ENCODE measurements at places on chromosomes 16 and 17.
A peak's percentile ranks its signal among the peaks of the same experiment; 100 is the strongest.

DNA sequence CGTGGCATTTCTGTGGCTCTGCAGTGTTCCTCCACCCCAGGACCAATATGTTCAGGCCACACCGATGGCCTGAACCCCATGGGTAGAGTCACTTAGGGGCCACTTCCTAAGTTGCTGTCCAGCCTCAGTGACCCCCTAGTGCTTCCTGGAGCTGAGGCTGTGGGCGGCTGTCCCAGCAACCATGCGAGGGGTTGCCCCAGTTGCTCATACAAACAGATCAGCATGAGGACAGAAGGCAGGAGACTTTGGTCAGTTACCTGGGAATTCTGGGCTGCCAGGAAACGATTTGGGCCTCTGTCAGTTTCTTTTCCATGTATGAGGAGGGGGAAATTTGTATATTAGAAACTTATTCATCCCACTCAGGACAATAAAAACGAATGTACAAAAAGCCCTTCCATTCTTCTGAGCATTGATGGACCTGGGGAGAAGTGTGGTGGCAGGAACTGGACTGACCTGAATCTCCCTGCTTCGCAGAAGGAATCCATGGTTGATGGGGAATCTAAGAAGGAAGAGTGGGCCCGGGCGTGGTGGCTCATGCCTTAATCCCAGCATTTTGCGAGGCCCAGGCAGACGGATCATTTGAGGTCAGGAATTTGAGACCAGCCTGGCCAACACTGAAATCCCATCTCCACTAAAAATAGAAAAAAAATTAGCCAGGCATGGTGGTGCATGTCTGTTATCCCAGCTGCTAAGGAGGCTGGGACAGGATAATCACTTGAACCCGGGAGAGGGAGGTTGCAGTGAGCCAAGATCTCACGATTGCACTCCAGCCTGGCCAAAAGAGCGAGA, 4.9 kb upstream of the IL32 start:
- DNase-seq = no peak

DNA sequence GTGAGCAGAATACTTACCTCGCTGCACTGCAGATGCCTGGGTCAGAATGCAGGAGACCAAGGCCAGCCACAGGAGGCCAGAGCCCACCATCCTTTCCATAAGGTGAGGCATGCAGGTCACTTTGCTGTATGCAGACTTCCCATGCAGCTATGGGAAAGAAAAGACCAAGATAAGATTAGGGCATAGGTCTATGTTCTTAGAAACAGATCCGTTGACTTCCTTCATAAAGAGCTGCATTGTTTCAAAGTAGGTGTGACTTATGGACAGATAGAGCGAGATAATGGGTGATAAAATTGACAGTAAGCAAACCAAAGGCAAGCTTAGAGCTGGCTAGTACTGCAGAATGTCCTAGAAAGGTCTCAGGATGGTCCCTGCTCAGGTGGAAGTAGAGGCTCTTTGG, 992 bp downstream of the GP2 start:
- no peak for DNase-seq

DNA sequence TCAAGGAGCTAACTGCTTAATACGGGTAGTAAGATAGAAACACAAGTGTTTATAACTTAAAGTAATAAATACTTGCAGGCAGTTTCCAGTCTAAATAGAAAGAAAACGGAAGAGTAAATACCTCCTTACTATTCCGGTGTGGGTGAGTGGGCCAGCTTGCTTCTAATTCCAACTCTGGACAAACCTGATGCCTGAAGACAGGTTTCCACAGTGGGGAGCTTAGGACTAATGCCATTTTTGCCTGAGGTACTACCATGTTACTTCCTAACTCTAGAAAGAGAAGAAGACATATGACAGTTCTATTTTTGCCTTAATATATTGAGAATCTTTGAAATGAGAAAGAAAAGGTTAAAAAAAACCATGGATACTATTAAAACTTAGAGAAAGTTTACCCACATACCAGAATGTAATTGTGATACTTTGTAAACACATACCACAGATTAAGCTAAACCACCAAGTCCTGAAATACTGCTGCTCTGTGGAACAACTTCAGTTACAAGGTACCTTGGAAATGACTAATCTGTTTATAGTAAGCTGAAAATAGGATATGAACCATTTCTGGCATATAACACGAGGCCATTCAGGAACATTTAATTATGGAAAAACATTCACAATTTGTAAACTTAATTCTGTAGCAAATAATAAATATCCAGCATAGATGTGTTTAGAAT, 70.2 kb downstream of the ZZEF1 start:
- DNase-seq = no peak

- no peak for DNase-seq
Measured at GRCh38 chr17:32019228-32019627, 12.0 kb downstream of the LRRC37B start.

DNA sequence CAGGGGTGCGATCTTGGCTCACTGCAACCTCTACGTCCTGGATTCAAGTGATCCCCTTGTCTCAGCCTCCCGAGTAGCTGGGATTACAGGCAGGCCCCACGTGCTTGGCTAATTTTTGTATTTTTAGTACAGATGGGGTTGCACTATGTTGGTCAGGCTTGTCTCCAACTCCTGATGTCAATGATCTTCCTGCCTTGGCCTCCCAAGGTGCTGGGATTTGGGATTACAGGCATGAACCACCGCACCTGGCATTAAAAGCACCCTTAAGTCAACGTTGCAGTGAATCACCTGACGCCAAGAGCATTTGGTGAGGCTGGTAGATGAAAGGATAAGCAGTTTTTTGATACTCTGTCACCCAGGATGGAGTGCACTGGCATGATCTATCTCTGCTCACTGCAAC, 59.0 kb downstream of the NDE1 start:
- no peak for DNase-seq

- DNase-seq = no peak
Measured at GRCh38 chr16:24908716-24909115, 63.0 kb downstream of the SLC5A11 start.

DNA sequence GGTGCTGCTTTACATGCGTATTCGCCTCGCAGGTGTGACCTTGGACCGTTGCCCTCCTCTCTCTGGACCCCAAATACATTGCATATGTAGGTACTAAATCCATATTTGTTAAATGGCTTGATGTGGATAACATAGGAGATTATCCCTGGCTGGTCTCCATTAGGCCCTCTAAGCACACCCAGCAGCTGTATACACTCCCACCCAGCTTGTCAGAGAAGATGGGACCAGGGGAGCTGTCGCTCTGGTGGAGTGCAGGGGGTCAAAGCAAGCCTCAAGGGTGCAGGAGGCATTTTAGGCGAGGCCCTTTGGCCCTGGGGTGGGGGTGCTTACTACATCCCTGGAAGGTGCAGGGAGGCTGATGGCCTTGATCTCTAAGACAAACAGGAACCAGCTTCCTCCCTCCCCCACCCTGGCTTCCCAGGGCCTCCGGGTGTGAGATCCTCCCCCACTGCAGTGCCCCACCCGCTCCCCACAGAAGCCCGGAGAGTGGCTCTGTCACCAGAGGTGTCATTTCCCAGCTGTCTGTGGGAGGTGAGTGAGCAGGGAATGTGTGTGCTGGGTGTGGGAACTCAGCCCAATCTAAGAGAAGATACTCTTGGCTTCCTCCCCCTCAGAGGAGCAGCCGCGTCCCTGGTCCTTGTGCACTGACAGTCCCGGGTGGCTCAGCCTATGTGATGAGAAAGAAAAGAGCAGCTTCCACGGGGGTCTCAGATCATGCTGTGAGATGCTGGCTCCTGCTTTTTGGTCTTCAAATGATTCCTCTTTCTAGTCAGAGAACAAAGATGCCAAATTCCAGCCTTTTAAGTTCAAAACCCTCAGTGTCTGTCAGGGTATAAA, 1.4 kb upstream of the VAMP2 start:
- no peak for DNase-seq

GRCh38 chr17:57918017-57918895, 37.0 kb downstream of the CUEDC1 start:
- no peak for DNase-seq

DNA sequence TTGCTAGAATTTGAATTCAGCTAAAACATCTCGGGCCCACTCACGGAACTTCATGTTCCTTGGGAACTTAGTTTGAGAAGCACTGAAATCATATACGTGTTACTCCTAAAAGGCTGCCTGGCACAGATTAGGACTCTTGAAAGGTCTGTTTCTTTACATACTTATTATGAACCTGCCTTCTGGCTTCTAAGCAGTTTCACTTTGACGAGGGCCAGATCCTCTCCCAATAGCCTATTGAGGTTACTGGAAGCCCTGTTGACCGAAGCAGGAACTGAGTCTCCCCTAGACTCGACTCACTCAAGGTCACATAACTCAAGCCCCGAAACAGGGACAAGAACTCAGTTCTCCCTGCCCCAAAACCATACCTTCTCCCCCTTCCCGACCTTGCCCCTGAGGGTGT, 121.9 kb upstream of the PLCG2 start:
- DNase-seq = no peak

DNA sequence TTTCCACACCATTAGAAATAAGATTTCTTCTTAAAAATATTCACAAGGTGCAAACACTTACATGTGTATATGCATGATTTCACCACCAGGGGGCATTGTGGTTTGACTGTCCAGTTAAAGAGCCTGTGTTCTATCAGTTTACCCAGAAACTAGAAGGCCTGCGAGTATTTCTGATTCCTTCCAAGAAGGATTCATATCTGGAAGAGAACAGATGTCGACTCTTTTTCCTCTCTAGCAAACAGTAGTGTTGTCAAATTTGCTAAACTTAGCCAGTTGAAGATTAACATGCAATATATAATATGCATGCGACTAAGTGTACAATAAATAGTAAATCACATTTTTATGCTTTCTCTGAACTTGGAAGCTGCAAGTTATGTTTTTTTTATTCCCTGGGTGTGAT, 404.1 kb downstream of the WWOX start:
- peak; percentile 23 for DNase-seq

- DNase-seq = no peak
Measured at GRCh38 chr17:9875441-9875840, 29.6 kb downstream of the RCVRN start.

GRCh38 chr16:24349320-24349719, 93.2 kb downstream of the CACNG3 start:
- DNase-seq = no peak

DNA sequence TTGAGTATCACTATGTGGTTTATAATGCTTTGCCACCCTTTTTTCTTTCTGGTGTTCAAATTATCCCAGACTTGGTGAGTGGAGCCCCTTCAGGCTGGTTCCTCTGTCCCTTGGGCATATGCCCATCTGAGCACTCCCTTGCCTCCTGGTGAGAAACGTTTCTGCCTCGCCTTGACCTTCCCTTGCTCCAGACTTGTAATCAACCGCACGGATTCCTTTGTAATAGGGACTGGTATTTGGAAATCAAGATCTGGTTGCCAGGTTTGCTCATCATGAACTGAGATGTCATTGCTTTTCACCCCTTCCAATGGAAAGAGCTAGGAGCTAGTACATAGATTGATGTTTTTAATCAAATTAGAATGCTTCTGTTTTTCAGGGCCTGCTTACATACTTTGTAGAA, 43.7 kb downstream of the SEC14L1 start:
- no peak for DNase-seq

DNA sequence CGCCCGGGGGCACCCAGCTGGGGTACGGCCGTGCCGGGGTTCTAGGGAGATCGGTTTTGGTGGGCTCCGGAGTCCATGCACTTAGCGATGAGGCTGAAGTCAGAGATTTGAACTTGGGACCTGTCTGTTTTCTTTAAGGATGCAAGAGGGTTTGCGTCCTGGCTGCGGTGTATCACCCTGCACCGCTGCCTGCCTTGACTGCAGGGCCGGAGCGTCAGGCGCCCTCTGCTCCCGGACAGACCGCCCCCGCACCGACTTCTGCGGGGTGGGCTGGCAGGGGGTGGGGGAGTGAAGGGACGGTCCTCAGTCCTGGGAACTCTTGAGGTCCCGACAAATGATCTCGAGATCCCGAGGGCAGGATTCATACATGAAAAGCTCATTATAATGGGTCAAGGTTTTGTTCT, 701 bp downstream of the PDP2 start:
- no peak for DNase-seq

GRCh38 chr16:10308305-10309193, 77.3 kb upstream of the ATF7IP2 start:
- DNase-seq = no peak

GRCh38 chr17:19380481-19381301, 2.4 kb downstream of the MAPK7 start:
- DNase-seq = no peak

DNA sequence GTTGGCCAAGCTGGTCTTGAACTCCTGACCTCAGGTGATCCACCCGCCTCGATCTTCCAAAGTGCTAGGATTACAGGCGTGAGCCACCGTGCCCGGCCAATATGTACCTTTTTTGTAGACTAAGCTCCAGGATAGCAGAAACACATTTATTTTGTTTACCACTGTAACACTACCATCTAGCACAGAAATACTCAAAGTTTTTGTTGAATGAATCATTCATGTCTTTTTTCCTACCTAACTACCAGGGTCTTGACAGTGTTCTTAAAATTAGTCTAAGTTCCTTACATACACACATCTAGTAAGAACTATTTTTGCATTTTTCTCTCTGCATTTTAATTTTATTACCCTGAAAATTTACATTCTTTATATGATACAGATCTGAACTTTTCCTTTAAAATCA, 44.4 kb downstream of the AKAP10 start:
- no peak for DNase-seq

- DNase-seq = no peak
Measured at GRCh38 chr17:68514831-68515635, 2.8 kb downstream of the PRKAR1A start.

- no peak for DNase-seq
Measured at GRCh38 chr16:85871756-85872155, 27.2 kb upstream of the IRF8 start.

- DNase-seq = no peak
Measured at GRCh38 chr16:1667271-1667670, 10.8 kb upstream of the JPT2 start.

- no peak for DNase-seq
Measured at GRCh38 chr17:82241183-82241925, 12.5 kb downstream of the SLC16A3 start.

- no peak for DNase-seq
Measured at GRCh38 chr16:71555230-71555891, 21.5 kb downstream of the TAT start.

DNA sequence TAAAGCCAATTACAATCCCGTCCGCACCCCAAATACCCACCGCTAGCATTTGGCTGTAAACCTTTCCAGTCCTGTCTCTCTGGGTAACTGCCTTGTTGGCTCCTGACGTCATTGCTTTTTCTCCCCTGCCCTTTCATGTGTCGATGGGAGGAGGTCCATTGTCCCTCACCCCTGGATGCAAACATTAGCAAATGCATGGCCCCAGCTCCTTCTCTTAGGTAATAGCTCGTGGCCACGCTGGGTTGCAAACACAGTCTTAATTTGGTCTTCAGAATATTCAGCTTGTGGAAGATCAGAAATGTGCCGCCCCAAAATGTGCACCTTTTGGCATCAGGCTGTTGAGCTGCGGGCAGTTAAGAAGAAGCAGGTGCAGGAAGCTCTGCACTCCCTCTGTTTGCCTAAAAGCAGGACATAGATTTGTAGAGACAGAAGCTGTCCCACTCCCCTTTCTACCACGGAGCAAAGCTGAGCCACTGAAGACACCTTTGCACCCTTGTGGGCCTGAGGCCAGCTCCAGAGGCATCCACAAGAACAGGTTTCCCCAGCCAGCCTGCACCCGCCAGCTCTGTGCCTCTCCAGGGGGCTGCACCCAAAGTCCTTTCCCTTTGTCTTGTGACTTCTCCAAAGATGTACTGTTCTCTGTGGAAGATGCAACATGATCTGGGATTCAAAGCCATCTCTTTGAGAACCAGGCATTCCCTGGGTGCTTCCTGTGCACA, 127.3 kb downstream of the MGAT5B start:
- no peak for DNase-seq

- no peak for DNase-seq
Measured at GRCh38 chr17:41211845-41212466, 14.5 kb upstream of the KRTAP9-2 start.

GRCh38 chr16:88817785-88818574, 6.3 kb upstream of the APRT start:
- no peak for DNase-seq

Data from NCI-H2107 (cell line).